Suppressor macrophage treated with lipopolysaccharide for 1 hour (primary cell): ENCODE measurements at places on chromosomes 6 and 20.

DNA sequence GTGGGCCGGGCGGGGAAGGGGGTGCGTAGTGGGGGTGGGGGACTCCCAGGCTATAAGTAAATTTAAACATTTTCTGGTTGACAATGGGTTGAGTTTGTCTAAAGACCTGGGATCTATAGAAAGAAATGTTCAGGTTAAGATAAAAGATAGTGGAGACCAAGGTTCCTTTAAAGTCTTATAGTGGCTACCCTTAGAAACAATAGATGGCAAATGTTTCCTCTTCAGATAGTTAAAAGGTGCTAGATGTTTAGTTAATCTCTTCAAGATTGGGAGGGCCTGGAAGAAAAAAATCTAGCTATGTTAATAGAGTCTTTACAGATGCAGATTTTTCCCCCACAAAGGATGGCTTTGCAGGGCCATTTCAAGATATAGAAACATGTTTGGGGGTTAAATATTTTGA, 446.4 kb upstream of the FKBP1C start:
- DNase-seq, result no peak

DNA sequence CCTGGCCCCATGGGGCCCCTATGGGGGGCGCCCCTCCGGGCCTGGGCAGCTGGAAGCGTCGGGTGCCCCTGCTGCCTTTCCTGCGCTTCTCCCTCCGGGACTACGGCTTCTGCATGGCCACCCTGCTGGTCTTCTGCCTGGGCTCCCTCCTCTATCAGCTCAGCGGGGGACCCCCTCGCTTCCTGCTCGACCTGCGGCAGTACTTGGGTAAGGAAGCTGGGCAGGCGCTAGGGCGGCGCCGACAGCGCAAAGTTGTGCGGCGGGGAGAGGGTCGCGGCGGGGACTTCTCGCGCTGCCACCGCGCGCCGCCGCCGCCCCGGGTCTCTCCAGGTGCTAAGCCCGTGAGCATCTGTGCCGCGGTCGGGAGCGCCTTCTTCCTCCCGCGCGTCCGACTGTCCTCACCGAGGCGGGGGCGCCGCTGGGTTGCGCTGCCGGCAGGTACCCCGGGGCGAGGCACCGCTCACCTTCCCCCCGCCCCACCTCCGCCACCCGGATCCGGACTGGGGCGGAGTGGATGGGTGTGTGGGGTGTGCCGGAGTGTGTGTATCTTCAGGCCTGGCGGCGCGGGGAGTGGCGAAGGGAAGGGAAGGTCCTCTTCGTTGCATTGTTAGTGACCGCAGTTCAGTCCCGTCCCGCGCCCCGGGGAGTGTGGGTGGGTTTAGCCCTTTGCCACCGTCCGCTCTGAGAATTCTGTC, 788 bp downstream of the UST start:
- DNase-seq, result peak; percentile 47

GRCh38 chr20:5979801-5980200, 29.3 kb downstream of the MCM8 start:
- no peak for DNase-seq

DNA sequence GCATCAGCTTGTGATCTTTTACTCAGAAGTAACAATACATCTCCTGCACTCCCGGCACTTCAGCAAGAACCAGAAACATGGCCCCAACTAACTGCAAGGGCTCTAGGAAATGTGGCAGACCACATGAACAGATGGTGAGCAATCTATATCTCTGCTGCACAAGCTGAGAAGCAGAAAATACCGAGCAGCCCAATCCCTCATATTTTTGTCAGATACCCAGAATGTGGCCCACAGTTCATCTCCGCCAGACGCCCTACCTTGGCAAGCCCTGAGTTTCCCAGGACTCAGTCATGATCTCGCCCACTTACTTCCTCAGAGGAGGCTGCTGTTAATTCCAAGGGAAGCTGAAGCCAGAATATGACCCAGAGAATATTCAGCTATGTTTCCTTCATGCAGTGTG, 63.1 kb upstream of the PHACTR1 start:
- peak; percentile 53 for DNase-seq

DNA sequence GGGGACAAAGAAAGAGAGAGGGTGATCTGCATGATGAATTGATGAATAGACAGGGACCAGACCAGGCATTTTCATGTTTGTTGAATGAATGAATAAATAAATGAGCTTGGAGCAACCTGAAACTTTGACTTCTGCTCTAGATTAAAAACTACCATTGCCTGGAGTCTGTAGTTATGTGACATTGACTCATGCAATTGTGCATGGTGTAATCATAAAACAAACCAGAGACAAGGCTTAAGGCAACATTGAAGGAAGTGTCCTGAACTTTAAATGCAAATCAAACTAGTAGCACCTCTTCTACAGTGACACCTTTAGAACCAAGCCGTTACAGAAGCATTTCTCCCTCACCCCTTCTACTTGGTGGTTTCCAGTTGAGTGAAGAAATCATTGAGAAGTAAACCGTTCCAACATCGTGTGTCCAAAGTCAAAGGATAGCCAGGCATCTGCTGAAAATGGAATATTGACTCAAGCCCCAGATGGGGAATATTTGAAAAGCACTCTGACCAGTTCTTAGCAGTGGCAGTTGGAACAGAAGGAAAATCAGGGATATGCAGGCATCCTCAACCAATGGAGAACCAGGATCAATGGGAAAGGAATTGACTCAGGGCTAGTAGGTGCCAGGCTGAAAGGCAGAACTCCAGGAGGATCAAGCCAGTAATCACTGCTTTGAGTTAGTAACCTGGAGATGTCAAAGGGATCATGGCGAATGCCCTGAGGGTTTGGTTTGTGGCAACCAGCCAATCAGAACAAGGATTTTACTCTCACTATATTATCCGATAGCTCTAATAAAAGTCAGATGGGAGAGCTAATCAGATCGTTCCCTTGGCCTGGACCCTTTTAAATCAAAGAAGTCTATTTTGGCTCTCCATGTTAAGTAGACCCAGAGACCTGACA, 171.2 kb upstream of the TSHZ2 start:
- no peak for DNase-seq

GRCh38 chr6:140773276-140773675, 1359.4 kb upstream of the GJE1 start:
- peak; percentile 10 for DNase-seq

DNA sequence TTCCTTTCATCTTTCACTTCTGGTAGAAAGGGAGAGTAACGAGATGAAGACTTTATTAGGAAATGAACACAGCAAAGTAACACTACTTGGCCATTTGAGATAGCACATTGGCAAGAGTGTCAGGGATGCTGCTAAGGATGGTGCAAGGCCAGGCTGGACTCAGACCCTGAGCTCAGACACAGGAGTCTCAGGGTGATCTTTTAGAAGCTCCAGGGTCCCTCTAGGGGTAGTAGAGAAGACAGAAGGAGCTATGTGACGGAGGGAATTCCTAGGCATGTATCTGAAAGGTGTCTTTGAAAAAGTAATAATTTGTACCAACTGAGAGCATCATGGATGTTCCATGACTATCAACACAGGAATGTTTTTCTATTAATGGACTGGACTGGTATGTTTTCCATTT, 436.5 kb downstream of the DHX35 start:
- DNase-seq, result no peak

DNA sequence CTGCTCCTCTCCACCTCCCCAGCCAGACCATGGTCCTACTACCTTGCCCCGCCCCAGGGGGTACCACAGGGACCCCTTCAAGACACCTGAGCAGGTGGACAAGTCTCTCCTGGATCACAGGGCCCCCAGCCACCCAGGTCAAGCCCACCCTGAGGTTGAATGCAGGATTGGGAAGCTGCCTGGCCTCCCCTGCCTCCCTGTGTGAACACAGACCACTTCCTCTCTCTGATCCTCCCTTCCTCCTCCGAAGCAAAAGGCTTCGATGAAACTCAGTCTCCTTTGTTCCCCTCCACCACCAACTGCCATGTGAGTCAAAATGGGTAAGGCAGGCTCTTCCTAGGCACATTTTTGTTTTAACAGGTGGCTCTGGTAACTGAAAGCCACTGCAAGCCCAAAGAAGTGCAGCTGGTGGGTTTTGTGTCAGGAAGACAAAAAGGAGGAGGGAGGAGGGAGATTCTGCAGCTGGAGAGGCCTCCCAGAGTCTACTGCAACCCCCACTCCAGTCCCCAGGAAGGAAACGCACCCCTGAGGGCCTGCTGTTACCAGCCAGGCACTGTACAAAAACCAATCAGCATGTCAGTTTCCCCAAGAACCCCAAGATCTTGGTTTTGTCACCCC, 5.4 kb downstream of the ADA start:
- DNase-seq, result peak; percentile 75

DNA sequence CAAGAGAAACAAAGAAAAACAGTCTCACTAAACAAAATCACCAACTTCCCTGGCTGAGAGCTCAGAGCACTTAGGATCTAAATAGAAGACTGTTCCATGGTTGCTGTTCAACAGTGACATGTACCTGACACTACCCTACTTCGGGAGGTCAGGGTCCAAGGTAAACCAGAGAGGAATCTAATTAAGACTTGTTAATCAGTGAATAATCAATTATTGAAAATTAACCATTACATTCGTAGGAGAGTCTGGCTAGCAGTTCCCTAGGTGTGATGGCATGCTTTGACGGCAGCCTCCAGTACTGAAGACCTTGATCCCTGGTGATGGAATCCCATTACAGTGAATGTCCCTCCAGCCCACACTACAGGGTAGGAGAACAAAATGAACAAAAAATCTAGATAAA, 154.0 kb upstream of the AFDN start:
- DNase-seq, result no peak

- no peak for DNase-seq
These were observed 25.5 kb upstream of the L3MBTL3 start for GRCh38 chr6:129992881-129993280.

DNA sequence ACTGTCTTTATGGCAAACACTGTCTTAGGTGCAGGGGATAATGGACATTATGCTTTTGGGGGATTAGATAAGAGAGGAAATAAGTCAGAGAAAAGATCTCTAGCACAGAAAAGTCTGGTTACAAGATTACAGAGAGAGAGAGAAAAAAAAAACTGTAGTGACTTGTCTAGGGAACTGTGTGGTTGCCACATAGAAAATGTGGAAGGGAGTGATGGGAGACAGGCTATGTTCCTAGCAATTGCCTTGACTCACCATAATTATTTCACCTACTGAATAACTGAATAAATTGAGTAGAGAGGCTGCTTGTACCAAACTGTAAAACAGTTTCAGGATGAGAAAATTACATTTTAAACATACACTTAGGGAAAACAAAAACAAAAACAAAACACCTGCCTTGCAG, 229.7 kb downstream of the LAMA2 start:
- DNase-seq, result no peak

DNA sequence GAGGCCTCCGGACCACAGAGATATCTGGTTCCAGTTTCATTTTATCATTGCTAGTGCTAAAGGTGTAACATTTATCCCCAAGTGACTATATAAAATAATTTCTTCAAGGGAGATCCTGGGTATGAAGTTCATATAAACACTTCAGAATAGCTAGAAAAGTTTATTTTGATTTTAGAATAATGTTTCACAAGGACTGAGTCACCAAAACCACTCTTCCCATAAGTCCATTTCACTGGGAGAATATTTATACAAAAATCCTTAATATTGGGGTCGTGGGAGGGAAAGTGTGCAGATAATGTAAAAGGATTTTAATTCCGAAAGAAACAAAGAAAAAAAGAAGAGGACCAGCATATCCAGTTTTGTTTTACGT, 128.1 kb downstream of the ISM1 start:
- no peak for DNase-seq

DNA sequence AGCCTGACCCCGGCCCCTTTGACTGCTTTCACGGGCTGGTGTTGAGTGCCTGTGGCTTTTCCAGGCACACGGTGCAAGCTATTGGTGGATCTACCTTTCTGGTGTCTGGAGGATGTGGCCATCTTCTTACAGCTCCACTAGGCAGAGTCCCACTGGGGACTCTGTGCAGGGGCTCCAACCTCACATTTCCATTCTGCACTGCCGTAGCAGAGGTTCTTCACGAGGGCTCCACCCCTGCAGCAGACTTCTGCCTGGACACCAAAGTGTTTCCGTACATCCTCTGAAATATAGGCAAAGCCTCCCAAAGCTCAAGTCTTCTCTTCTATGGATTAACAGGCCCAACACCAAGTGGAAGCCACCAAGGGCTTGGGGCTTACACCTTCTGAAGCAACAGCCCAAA, 691.5 kb upstream of the POU3F2 start:
- no peak for DNase-seq

DNA sequence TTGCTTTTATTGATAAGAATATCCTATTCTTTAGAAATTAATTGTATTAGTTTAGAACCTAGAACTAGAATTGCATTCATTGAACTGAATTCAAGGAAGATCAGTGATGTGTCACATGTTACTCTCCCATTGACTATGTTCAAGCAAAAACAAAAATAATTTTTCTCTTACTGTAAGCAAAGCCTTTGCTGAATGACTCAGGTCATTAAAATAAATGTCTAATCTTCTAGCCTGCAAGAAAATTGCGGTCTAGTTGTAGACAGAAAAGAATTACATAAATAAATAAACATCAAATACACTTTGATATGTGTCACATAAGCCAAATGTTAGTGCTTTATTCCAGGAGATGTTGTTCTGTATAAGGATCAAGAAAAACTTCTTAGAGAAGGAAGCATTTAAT, 387.9 kb downstream of the ADGRB3 start:
- no peak for DNase-seq

- no peak for DNase-seq
These were observed 127.1 kb upstream of the AHI1 start for GRCh38 chr6:135624402-135625295.

DNA sequence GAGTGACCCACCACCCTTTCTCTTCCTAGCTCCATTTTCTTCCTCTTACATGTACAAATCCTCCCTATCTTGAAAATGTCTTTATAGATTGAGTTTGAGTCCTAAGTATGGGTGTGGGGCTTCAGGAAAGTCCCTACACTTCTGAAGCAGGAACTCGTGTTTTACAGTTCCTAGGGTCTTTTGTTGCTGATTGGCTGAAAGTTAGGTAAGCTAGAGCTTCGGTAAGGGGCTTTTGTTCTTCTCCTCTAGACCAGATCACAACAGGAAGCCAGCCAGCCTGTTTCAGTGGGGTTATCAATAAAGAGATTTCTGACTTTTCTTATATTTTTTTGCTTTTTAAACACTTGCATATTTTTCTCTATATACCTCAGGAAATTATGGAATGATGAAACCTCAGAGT, 51.3 kb downstream of the CNR1 start:
- no peak for DNase-seq

DNA sequence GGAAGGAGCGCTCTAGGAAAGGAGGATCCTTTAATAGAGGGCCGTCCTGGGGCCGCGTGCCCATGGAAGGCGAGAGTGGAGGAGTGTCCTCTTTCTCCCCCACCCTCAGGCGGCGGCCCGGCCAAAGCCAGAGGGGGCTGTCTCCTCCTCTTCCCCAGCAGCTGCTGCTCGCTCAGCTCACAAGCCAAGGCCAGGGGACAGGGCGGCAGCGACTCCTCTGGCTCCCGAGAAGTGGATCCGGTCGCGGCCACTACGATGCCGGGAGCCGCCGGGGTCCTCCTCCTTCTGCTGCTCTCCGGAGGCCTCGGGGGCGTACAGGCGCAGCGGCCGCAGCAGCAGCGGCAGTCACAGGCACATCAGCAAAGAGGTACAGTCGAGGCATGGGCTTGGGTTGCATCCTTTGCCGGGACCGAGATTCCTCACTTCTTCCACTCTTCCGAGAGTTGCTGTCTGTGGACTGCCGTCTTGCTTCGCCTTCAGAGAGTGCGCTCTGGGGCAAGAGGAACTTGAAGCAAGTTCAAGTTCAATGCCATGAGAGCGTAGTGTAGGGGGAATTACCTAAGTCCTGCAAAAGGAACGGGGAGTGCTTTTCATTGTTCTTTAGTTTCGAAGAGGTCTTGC, at the start of gene LAMA2:
LAMA2 (plus strand) TSS at position 148 of the 621 bp plus-strand sequence; CDS start at position 256, 108 bp downstream.
- DNase-seq, result no peak

GRCh38 chr6:14862845-14863244, 383.0 kb upstream of the JARID2 start:
- no peak for DNase-seq

- no peak for DNase-seq
These were observed 236.9 kb downstream of the TBXT start for GRCh38 chr6:165930668-165931214.

- peak; percentile 5 for DNase-seq
These were observed 5.9 kb downstream of the TGM6 start for GRCh38 chr20:2386516-2387179.
